Activated CD4-positive, alpha-beta T cell treated with anti-CD3 and anti-CD28 coated beads, Interleukin-2, amount 50 U/mL, for 24 hours (primary cell): ENCODE measurements at places on chromosomes 5 and 9.

- DNase-seq = no peak
Observed at GRCh38 chr9:111095441-111095840, 57.2 kb upstream of the LPAR1 start.

DNA sequence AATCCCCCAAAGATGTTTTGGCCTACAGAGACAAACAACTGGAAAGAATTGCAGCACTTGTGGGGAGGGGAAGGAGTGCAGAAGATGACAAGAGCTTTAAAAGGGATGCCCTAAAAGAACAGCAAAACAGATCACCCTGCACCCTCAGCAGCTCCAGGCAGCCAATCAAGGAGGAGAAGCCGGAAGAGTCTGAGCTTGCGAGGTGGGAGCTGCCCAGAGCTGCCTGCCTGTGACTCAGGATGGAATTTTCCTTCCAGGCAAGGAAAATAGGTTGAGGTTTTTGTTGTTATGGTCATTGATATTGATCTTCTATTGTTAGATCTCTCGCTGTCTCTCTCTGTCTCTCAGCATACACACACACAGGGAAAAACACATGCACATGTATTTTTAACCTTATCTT lies 70.3 kb upstream of the MAP1B start:
- no peak for DNase-seq

- peak; percentile 54 for DNase-seq
Observed at GRCh38 chr5:126988021-126988569, 42.3 kb downstream of the MARCHF3 start.

GRCh38 chr5:26877154-26877553 lies 161.2 kb downstream of the CDH9 start:
- DNase-seq = no peak

GRCh38 chr5:132661231-132662003 lies 3.4 kb downstream of the IL13 start:
- no peak for DNase-seq

GRCh38 chr9:122206118-122207046 lies 22.4 kb downstream of the LHX6 start:
- no peak for DNase-seq

GRCh38 chr9:34701769-34702736 lies 7.9 kb downstream of the CCL21 start:
- DNase-seq = peak; percentile 64

DNA sequence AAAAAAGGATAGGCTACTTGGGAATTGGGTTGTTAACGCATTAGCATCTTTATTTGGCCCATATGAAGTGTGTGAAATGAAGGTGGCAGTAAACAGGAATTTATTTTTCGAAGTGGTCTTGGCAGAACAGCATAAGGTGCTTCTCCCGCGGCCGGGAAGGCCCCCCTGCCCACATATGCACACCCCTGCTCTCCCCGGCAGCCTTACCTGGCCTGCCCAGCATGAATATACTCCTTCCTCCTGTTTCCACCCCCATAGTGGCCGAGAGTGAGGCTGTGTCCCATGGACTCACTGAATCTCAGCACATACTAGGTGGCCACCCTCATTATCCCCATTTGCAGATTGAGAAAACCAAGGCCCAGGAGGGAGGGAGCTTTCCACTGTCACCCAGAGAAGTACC lies 54.0 kb upstream of the OLFM1 start:
- no peak for DNase-seq

DNA sequence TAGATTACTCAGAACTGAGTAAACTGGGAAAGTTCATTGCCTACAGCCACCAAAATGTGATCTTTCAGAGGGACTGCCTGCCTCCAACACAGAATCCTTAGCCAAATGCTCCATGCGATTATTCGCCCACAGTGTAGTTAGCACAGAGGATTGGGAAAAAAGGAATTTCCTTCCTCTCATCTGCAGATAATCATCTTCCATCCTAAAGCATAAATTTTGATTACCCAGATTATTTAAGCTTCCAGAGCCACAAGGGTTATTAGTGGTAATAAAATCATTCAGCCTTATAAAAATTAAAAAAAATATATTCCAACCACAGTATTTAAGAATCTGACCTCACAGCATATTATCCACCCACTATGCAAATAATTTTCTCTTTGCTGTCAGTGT lies 285.3 kb upstream of the GRAMD2B start:
- no peak for DNase-seq

- DNase-seq = no peak
Observed at GRCh38 chr5:66617226-66617861, 21.2 kb downstream of the MAST4 start.

GRCh38 chr9:92992549-92992948 lies 45.2 kb downstream of the FGD3 start:
- DNase-seq = no peak

DNA sequence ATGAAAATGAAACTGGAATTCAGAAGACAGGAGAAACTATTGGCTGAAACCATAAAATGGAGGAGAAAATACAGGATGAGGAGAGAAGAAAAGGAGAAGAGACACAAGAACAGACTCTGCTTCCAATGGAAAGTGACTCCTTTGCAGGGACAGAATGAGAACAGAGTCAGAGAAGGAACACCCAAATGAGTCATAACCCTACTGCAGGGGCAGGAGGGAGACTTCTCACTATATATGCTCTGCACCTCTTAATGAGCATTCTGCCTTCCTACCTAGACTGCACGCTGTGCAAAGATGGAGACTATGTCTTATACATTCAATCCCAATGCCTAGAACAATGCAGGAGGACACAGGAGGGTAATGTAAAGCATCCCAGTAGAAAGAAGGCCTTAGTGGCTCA lies 2.1 kb downstream of the SAXO1 start:
- DNase-seq = no peak

DNA sequence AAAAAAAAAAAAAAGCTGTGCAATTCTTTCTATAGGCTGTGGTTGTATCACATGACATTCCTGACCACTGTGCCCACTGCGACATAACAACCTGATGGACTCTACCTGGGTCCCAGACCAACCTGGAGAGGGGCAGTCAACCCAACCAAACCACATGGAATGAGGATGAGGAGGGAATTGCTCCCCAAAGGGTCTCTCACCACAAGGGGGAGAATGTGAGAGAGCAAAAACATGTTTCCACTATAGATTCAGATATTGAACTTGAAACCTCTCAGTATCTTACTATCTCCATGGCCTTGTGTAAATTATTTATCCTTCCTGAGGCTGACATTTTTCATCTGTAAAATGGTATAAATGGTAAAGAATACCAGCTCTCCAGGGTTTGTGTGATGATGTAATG lies 66.9 kb upstream of the SV2C start:
- DNase-seq = no peak

DNA sequence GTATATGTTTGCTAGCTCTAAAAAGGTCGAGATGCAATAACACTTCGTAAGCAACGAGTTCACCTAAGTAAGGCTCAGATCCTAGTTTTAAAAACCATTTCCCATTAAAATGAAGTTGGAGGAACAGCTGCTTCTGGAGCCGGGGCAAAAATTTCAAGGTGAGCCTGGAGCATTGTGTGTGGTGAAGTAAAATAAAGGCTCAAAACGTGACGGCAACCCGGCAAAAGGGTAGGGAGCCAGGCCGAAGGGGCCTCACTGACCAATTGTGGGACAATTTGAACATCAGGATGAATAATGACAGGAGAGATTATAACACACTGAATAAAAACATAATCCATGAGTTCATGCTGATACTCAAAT lies 20.1 kb downstream of the BTNL9 start:
- DNase-seq = no peak

DNA sequence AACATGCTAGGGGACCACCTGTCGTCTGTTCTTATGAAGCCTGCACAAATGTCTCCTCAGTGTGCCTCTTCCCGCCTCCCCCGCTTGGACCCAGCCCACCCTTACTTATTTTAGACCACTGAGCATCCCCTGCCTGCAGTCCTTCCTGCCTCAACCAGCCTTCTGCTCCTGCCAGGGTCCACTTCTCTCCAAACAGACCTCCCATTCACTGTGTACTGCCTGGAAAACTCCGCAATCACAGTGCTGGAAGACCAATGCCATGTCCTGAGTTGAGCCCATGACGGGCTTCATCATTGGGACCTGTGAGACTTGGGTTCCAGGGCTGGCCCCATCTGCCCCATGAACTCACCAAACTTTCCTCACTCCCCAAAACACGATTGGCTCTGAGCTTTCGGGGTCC lies 309.4 kb downstream of the IRX1 start:
- no peak for DNase-seq

- no peak for DNase-seq
Observed at GRCh38 chr9:84862810-84863287, 193.3 kb downstream of the NTRK2 start.

DNA sequence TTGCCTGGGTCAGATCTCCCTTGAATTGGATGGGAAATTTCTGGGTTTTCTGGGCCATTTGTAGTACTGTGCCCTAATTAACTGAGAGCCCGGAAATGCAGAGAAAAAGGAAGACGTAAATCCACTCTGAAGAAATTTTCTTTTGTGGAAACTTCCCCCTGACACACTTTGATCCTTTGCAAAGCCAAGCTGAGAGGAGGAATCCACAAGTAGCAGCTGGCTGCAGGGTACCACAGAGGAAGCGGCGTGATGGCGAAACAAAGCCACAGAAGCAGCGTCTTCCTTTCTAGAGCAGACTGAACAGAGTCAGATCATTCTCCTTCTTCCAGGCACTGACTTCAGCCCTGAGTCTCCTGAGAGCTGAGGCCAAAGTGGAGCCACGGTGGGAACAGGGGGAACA lies 47.1 kb upstream of the ZNF354A start:
- DNase-seq = no peak

GRCh38 chr5:121189342-121190305 lies 662.1 kb upstream of the FTMT start:
- no peak for DNase-seq

- no peak for DNase-seq
Observed at GRCh38 chr5:84863020-84863419, 478.3 kb upstream of the EDIL3 start.

DNA sequence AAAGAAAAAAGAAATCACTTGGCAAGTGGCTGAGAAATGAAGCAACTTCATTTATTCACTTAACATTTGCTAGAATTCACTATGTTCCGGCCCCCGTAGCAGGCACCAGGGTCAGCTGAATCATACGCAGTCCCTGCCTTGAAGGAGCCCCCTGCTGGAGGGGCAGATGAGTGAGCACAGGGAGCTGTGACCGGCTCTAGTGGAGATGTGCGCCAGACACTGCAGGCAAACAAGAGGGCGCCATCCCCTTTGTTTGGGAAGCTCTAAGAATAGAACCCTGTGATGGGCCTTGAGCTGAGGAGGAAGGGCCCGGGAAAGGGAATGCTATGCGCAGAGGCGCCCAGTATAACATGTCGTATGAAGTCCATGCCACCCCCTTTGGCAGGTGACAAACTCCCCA lies 20.2 kb upstream of the RPL26L1 start:
- no peak for DNase-seq

DNA sequence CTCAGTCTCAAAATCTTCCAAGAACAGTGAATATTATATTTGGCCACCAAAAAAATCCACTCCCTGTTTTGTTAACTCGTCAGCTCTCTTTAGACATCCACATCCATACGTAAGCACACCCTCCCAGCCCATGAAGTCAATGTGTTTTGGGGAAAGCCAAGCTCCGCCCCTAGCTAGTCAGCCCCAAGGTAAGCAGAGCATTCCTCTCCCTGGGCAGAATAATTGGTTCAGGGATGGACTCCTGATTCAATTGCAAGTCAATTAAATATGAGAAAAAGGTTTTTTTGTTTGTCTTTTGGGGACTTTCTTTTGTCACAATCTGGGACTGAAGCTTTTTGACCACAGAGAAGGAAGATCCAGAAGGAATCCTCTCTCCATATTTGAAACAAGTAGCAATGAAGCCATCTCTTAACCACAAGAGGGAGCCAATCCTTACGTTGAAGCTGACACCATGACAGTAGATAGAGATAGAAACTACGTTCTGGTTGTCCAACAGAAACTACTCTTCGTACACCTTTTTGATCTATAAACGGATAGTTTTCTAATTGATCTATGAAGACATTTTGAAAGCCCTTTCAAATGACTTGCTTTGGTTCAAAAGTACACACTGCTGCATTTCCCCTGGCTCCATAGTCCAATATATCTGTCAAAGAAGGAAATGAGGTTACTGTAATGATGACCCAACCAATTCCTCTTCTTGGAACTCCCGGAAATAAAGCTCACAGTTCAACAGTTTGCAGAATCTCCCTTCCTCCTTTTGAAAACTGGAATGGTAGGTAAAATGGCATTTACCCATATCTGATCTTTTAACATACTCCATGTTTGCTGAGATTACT lies 166.4 kb downstream of the TLE1 start:
- DNase-seq = no peak

- DNase-seq = no peak
Observed at GRCh38 chr5:69416180-69416579, 1.3 kb downstream of the MARVELD2 start.

- DNase-seq = no peak
Observed at GRCh38 chr9:36110434-36110833, 26.1 kb upstream of the GLIPR2 start.

- DNase-seq = no peak
Observed at GRCh38 chr9:15982182-15982581, 429.3 kb downstream of the CCDC171 start.

DNA sequence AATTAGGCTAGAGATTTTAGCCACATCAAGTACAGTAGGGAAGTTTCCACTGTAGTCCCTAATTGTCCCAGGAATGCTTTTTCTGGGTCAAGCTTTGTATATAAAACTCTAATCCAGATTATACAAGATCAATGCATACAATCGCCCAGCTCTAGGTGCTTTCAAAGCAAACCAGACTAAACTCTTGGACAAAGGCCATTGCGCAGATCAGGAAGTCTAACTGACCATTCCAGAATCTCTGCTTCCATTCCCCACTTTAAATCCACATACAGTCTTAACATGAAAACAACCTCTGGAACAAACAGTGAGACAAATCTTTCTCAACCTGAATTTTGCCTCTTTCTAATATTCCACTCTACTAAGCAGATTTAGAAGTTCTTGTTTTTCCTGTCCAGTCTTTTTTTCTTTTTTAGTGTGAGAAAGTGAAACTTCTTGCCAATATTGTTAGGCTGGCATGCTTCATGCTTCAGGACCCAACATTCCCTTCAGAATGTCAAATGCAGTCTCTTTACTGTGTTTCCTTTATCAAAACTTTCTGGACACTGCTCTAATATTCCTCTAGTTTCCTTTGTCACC lies 76.1 kb downstream of the ITGA1 start:
- no peak for DNase-seq

DNA sequence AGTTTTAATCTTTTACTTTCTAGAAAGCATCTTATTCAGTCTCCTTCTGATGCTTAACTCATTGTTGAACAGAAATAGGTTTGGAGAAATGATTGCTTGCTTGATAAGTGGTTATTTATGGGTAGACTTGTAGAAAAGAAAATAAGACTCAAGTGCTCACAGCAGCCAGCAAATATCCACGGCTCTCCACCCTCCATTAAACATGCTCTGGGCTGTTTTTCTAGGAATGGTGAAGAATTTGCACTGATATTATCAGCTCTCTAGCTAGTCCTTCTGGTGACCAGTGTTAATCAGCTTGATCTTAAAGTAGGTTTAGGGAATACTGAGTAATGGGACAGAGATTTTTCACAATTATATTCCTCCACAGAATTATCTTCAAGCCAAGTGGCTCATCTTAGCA lies 60.6 kb downstream of the SLC1A3 start:
- no peak for DNase-seq

DNA sequence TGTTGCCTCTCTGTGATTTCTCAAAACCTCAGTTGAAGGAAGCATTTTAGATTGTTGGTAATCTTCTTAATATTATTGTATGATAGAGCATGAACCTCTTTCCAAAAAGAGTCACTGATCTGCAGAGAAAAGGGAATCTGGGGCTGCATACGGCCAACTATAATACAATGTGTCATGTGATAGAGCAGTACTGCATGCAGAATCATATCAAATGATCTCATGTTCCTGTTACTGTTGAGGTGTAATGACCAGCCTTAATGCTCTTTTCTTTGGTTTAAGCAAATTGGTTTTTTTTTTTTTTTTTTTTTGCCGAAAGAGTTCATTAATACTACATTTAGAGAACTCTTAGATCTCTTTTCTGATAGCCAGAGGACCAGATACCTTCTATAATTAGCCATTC lies 12.9 kb upstream of the MSMP start:
- DNase-seq = no peak
